Sigmoid colon (tissue), 7 donors: ENCODE measurements at places on chromosomes 16 and 17. TPM values are rescaled to one million over a fixed set of nuclear protein-coding genes. Genes with fewer than 3 reads are reported as not detected.

The KRT24 gene
- polyA plus RNA-seq: 5.4 TPM

GRCh38 chr17:79949656-79950209 lies 85.9 kb downstream of the TBC1D16 start:
- DNase-seq: peak; percentile 56

DNA sequence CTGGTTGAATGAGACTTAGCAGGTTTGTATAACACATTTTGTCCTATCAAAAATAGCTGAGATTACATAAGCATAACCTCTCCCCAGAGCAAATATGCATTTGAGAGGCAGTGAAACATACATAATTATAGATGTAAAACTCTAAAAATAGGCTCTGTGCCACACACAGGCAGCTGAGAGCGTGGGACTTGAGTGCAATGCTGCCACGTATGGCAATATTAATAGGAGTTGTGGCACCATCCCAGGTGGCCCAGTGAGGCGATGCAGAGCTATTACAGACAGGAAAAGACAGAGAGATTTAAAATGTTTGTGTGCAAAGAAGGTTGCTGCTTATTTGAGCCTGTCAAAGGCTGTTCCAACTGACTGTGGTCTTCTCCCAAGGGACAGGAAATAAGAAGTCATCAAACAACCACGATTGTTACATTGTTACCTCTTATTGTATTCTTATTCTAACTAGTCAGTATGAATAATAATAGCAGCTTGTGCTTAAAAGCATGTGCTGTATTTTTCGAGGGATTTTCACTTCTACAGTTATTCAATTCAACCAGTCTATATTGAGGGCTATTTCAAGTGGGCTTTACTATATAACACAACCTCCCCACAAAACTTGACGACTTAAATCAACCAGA lies 116.5 kb downstream of the SALL1 start:
- no peak for DNase-seq

GRCh38 chr16:62927122-62927521 lies 890.9 kb upstream of the CDH8 start:
- no peak for DNase-seq

GRCh38 chr16:50836121-50836621 lies 94.3 kb downstream of the CYLD start:
- no peak for DNase-seq

The TBC1D3C gene
- 3.0 TPM for polyA plus RNA-seq

DNA sequence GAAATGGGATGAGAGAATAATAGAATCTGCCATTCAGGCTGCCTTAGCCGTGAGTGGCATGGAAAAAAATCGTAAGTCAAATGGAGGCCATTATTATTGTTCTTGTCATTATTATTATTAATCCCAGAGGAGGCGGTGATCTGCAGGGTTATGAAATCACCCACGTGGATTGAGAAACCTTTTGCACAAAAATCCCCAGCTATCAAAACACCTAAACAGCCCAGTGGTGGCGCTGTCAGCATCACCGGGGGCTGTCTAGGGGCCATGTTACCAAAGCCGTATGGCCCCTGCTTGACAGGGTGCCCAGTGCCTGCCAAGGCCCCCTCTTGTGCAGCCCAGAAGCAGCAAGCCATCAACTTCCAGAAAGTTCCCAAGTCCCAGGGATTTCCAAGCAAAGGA lies 25.2 kb downstream of the CNGB1 start:
- no peak for DNase-seq

DNA sequence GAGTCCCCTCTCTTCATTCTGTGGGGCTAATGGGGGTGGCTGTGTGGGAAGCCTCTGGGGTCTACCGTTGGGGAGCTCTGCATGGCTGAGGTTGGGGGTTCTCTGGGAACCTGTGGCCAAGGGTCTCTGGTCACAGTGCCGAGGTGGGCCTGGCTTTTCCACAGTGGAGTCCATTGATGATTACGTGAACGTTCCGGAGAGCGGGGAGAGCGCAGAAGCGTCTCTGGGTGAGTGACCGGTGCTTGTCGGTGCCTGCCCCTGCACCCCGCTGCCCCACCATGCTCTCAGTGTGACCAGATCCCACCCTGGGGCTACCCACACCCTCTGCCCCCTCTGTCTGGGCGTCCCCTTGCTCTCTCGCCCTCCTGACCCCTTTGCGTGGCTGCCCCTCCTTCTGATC lies 4.5 kb downstream of the LAT start:
- no peak for DNase-seq

The TMEM92 gene
- polyA plus RNA-seq: 3.6 TPM

DNA sequence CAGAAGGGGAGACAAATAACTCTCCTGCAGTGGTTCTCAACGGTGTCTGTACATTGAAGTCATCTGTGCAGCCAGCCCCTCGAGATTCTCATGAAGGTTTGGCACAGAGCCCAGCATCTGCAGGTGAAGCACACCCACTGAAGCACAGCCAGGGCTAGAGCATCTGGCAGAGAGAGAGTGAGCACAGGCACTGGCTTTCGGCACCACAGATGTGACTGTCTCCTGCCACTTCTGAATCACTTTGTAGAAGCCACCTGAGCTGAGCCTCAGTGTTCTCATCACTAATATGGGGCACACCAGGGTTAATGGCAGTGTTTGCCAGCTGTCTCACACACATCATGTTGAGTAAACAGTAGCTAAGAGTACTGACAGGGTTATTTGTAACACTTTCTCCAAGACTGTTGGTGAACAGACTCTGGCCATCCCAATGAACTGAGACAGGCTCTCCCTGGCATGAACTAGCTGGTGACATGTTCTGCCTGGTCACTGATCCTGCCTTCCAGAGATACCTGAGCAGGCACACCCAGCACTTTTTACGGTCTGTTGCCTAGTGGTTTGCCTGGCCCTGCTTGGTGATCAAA lies 10.9 kb downstream of the HSPB9 start:
- DNase-seq: no peak

GRCh38 chr17:35252651-35253050 lies 9.8 kb downstream of the SLFN5 start:
- DNase-seq: no peak

DNA sequence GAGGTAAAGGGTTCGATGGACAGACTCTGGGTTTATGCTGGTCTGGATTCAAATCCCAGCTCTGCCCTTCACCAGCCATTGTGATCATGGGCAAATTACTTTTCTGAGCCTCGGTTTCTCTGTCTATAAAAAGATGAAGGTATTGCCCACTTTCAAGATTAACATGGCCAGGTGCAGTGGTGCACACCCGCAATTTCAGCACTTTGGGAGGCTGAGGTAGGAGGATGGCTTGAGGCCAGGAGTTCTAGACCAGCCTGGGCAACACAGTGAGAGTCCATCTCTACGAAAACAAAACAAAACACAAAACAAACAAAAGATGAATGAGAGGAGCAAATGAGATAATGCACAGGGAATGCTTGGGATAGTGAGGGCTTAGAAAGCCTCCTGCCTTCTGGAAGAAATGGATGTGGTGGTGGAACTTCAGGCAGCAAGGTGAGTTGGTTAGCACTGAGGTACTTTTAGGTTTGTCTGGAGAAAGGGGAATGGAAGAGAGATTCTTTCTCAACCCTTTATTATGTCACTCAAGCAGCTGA lies 8.5 kb downstream of the ADGRG3 start:
- peak; percentile 13 for DNase-seq

DNA sequence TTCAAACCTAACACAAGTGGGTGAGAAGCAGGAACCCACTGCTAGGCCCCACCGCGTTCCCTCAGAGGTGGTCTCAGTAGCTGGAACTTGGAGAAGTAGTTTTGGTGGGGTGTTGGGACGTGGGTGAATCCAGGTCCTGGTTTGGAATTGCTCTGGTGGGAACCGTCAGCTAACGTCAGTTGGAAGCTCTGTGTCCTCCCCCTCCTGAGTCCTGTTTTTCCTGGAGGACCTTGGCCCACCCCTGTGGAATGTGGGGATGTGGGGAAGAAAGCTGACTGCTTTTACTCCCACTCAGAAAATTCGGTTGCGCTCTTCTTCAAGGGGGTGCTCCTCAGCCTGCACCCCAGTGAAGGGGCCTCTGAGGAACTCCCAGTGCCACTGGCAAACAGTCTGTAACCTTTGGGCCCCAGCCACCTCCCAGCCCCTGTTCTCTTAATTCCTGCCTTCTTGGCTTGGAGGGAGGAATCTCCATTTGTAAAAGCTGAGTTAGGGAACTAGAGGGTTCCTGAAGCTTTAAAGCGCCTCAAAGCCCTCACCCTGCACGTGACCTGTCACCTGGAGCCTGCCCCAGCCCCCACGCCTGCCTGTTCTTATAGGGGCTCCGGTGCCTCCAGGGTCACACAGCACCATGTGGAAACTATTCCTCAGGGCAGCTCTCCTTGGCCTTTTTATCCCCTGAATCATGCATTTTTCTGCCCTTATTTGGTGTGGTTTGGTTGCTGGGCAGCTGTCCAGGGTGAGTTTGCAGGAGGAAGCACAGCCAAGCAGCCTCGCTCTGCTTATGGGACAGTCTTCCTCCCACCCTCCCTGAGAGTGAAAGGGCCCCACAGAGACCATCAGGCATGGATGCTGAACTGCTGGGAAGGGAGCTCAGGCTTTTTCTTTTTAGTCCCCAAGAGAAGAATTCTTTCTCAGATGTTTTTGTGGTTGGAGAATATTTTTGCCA lies 16.2 kb upstream of the NAGLU start:
- peak; percentile 99 for DNase-seq

DNA sequence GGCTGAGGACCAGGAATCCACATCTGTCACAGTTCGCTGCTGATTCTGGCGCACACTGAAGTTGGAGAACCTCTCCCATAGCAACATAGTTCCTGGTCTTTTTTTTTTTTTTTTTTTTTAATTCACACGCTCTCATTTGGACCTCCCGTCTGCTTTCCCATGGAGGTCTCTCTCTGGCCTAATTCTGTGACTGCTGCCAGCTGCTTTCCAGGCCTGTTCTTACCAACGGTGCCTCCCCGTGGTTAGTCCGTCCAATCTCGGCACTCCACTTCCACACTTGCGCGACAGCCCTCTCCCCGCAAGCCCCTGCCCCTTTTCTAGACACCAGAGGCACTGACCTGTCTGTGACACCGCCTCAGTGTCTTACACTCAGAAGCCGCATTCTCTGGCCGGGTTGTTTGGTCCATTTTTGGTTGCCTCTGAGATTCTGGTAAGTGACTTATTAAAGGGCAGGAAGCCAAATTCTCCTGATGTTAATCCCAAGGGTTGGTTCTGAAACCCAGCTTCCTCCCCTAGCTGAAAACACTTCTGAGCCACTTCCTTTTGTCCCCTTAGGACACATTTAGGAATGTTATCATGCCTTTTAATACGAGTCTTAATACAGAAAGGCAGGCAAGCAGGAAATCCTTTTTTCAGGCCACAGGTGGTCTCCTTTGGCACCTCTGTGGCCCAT lies 1.1 kb upstream of the AKTIP start:
- DNase-seq: peak; percentile 81

- no peak for DNase-seq
These were observed 2.2 kb upstream of the LIMD2 start for GRCh38 chr17:63701868-63702720.

The MT1F gene
- polyA plus RNA-seq: 117 TPM

The CORO1A gene
- 35.8 TPM for polyA plus RNA-seq

- DNase-seq: no peak
These were observed at the start of gene CD300C for GRCh38 chr17:74545843-74546230. CD300C (minus strand) TSS chr17:74546115; CDS start chr17:74545782, 333 bp downstream.

DNA sequence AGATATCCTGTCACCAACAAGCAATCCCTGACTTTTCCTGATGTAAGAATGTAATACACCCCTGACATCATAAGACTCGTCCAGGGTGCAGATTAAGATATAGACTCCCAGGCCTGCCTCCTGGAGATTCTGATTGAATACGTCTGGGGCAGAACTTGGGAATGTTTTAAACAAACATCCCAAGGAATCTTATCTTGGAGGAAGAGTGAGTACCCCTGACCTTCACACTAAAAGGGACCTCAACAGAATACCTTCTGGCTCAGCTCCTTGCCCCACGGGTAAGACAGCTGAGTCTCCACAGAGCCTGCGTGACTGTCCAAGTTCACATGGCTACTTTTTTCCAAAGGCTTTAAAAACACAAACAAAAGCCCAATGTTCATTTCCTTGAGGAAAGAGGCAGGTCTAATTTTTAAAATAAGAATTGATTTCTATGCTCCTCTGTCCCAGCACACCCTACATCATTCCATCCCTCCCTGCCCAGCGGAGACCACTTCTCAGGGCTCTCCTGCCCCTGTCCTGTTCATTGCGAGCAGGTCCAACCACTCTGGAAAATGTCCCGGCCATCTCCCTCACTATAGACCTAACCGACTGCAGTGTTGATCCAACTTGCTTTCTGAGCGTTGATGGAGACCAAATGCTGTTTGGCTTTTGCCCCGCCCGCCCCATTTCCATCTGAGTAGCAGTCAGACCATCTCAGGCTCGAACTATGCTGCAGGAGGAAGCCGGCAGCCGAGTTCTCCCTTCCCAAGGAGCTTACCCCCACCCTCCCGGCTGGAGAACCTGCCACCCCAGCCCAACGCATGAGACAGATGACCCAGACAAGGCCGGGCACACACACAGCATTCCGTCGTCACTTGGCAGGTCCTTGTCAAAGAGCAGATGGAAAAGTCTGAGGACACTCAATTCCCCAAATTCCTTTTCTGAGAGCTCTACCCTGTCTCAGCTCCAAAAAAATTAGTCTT lies 44.1 kb upstream of the MYH10 start:
- DNase-seq: peak; percentile 78

GRCh38 chr17:4617090-4617489 lies 24.4 kb downstream of the ALOX15 start:
- DNase-seq: no peak

DNA sequence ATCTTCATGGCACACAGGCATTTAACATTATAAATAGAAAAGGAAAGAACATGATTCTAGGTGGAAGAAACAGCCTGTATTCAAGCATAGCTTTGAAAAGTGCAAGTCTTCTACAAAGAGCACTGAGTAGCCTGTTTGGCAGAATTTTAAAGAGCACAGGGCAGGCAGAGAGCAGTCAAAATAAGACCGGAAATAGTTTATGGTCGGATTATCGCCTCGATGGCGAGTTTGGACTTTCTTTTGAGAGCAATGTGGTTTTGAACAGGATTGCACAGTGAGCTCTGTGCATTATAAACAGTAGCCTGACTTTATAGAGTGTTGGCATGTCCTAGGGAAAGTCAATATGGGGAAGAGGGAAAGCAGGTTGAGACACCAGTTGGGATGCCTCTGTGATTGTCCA lies 6.2 kb upstream of the TMEM100 start:
- DNase-seq: no peak

DNA sequence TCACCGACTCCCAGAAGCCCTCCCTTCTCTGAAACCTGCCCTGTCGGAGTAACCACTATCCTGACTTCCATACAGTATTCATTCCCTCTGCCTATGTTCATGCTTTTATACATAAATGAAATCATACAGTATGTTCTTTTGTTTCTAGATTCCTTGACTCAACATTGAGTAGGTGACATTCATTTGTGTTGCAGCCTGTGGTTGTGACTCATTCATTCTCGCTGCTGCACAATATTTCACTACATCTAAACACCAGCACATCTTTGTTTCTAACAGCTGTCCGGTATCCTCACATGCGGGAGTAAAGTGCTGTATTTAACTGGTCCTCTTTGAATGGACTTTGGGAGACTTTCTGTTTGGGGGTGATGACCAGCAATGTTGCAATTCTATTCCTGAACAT lies 135.0 kb upstream of the FOXF1 start:
- no peak for DNase-seq
